Spinal cord (tissue), 10 donors: ENCODE measurements at places on chromosomes 6 and 20.
A peak's percentile ranks its signal among the peaks of the same experiment; 100 is the strongest.

DNA sequence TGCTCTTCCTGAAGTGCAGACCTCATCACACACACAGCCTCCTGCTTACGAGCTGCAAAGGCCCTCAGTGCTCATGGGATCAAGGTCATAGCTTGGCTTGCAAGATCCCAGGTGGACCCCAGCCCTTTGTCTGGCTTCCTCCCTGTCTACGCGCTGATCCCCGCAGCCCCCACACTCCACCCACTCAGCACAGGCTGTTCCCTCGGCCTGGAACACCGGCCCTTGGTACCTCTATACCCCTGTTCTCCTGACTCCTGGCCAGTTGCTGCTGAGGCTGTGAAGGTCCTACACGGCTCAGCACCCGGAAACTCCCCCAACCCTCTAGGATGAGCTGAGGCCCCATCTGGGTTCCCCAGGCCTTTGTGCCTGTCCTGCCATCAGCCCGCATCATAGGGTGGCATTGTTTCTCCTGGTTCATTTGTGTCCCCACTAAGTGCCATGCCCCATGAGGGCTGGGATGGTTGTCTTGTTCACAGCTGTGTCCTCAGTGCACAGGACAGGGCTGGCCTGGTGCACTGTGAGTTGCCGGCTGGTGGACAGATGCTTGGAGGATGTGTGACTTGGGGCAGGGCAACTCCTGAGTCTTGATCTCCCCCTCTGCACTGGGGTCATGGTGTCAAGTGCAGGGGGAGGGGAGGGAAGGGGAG, 57.0 kb downstream of the ADNP start:
- no peak overlapping the region for H3K4me3 ChIP-seq
- H3K27ac ChIP-seq, result no peak overlapping the region
- no peaks in the 10 kb centered on the region for H3K27me3 ChIP-seq
- peaks cover 25% of the 10 kb centered on the region for H3K36me3 ChIP-seq
- no peak for DNase-seq

GRCh38 chr6:112223070-112223861, 31.1 kb downstream of the LAMA4 start:
- H3K36me3 ChIP-seq, result no peaks in the 10 kb centered on the region
- H3K4me3 ChIP-seq, result no peak overlapping the region
- no peak for DNase-seq
- peaks cover 4% of the 10 kb centered on the region for H3K4me1 ChIP-seq
- peak overlapping the region; percentile 62 for H3K27ac ChIP-seq

GRCh38 chr6:90118069-90118468, 178.6 kb downstream of the BACH2 start:
- no peaks in the 10 kb centered on the region for H3K27me3 ChIP-seq
- H3K4me3 ChIP-seq, result no peak overlapping the region
- H3K4me1 ChIP-seq, result no peaks in the 10 kb centered on the region
- no peak overlapping the region for H3K27ac ChIP-seq

DNA sequence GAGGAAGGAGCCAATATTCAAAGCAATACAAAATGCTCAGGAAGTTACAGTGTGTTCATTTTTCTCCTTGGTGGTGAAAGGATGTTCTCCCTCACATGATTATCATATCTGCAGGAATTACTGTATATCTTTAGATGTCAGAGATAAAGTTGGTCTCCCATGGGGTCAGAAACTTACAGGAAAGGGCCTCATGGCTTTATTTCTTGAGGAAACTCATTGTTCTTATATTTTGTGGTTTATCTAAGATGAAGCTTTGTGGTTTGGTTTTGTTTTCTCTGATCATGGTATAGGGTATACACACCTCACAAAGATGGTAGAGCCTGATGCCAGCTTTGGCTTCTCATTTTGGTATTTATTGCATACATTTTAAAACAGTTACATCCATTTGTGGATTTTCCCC, 100.5 kb upstream of the STXBP5 start:
- H3K27me3 ChIP-seq, result no peaks in the 10 kb centered on the region
- no peaks in the 10 kb centered on the region for H3K4me1 ChIP-seq
- H3K27ac ChIP-seq, result no peak overlapping the region
- no peak overlapping the region for H3K4me3 ChIP-seq

DNA sequence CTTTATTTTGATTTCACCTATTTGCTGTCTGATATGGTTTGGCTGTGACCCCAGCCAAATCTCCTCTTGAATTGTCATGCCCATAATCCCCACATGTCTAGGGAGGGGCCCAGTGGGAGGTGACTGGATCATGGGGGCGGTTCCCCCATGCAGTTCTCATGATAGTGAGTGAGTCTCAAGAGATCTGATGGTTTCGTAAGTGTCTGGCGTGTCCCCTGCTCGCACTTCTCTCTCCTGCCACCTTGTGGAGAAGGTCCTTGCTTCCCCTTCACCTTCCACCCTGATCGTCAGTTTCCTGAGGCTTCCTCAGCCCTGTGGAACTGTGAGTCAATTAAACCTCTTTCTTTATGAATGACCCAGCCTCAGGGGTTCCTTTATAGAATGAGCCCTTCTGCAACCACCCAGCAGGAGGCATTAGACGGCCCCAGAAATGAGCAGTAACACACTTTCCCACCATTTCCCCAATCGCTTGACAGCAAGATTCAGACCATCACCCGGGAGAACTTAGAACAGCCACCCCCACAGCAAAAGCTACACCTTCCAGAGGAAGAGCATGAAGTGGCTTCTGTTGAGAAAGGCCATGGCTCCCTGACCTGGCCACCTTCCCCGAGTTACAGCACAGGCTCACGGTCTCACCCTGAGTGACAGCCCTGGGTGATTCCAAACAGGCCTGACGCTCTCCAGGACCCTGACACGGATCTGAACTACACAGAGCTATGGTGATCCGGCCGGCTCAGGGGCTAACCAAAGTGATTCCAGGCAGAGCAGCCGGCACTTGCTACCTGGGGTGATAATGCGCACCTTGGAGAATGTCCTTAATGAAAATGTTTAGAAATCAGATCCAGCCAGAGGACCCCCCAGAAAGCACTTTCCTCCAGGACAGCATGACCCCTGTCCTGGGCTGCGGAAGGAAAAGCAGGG, 131.2 kb upstream of the CDH4 start:
- H3K36me3 ChIP-seq, result no peaks in the 10 kb centered on the region
- no peaks in the 10 kb centered on the region for H3K27me3 ChIP-seq
- DNase-seq, result no peak
- H3K4me3 ChIP-seq, result no peak overlapping the region
- H3K27ac ChIP-seq, result no peak overlapping the region

- H3K4me3 ChIP-seq, result no peak overlapping the region
- no peaks in the 10 kb centered on the region for H3K36me3 ChIP-seq
- no peak for DNase-seq
- H3K27me3 ChIP-seq, result no peaks in the 10 kb centered on the region
- H3K4me1 ChIP-seq, result no peaks in the 10 kb centered on the region
These were observed 325.0 kb upstream of the AGPAT4 start for GRCh38 chr6:161598896-161599295.

- peaks cover 13% of the 10 kb centered on the region for H3K4me1 ChIP-seq
- no peaks in the 10 kb centered on the region for H3K27me3 ChIP-seq
- peak; percentile 54 for DNase-seq
- no peak overlapping the region for H3K4me3 ChIP-seq
These were observed 107.2 kb downstream of the CHD6 start for GRCh38 chr20:41510847-41511450.

DNA sequence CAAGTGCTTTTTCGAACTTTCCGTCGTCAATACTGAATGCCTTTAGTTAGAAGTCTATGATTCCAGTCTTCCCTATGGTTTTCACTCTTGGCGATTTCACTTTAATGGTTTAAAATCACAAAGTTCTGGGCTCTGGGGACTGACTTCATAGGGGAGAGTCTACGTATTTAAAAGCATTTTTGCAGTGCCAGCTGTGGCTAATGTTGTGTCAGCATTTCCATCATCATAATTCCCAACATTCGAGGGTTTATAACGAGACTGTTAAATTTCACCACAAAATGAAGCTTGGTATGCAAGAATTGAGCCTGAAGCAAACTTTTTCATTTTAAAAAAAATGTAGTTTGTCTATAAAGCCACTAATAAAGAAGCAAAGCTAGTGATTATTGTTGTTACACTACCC, 242.7 kb downstream of the SOX4 start:
- H3K36me3 ChIP-seq, result no peaks in the 10 kb centered on the region
- no peak overlapping the region for H3K27ac ChIP-seq
- no peak for DNase-seq
- H3K4me3 ChIP-seq, result no peak overlapping the region
- H3K27me3 ChIP-seq, result no peaks in the 10 kb centered on the region

- H3K4me1 ChIP-seq, result peaks cover 8% of the 10 kb centered on the region
- H3K27me3 ChIP-seq, result no peaks in the 10 kb centered on the region
- H3K27ac ChIP-seq, result no peak within 1 kb of the TSS
- H3K36me3 ChIP-seq, result no peaks in the 10 kb centered on the region
- DNase-seq, result no peak
These were observed at the start of gene BPIFB2 for GRCh38 chr20:33007376-33008335. Gene BPIFB2 (plus strand): TSS chr20:33007704. CDS start chr20:33008575, 871 bp downstream.

GRCh38 chr6:131730264-131730663, 19.4 kb upstream of the CTAGE9 start:
- H3K4me1 ChIP-seq, result no peaks in the 10 kb centered on the region
- H3K27ac ChIP-seq, result no peak overlapping the region
- DNase-seq, result no peak
- H3K27me3 ChIP-seq, result no peaks in the 10 kb centered on the region
- H3K36me3 ChIP-seq, result no peaks in the 10 kb centered on the region

GRCh38 chr6:24524805-24525204, 30.0 kb downstream of the ALDH5A1 start:
- H3K27me3 ChIP-seq, result no peaks in the 10 kb centered on the region
- H3K4me1 ChIP-seq, result peaks cover 3% of the 10 kb centered on the region
- no peak overlapping the region for H3K4me3 ChIP-seq
- H3K36me3 ChIP-seq, result peaks cover 13% of the 10 kb centered on the region

- peaks cover 15% of the 10 kb centered on the region for H3K4me1 ChIP-seq
- peaks cover 4% of the 10 kb centered on the region for H3K27me3 ChIP-seq
- DNase-seq, result no peak
- no peak overlapping the region for H3K27ac ChIP-seq
These were observed 93.3 kb upstream of the SIRPA start for GRCh38 chr20:1801929-1802306.

DNA sequence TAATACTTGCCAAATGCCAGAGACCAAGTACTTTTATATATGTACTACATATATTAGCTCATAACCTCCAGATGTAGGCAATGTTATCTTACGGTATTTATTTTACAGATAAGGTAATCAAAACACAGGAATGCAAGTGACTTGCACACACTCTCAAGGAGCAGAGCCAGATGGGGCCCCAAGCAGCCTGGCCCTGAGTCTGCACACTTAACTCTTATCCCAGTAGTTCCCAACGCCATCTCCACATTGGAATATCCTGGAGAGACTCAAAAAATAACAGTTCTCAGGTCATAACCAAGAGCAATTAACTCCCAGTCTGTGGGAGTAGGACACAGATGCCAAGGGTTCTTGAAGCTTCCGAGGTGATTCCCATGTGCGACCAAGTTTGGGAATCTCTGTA, 398.7 kb downstream of the PHF3 start:
- no peak for DNase-seq
- no peaks in the 10 kb centered on the region for H3K36me3 ChIP-seq
- no peak overlapping the region for H3K4me3 ChIP-seq
- no peaks in the 10 kb centered on the region for H3K27me3 ChIP-seq
- H3K4me1 ChIP-seq, result no peaks in the 10 kb centered on the region
- no peak overlapping the region for H3K27ac ChIP-seq

DNA sequence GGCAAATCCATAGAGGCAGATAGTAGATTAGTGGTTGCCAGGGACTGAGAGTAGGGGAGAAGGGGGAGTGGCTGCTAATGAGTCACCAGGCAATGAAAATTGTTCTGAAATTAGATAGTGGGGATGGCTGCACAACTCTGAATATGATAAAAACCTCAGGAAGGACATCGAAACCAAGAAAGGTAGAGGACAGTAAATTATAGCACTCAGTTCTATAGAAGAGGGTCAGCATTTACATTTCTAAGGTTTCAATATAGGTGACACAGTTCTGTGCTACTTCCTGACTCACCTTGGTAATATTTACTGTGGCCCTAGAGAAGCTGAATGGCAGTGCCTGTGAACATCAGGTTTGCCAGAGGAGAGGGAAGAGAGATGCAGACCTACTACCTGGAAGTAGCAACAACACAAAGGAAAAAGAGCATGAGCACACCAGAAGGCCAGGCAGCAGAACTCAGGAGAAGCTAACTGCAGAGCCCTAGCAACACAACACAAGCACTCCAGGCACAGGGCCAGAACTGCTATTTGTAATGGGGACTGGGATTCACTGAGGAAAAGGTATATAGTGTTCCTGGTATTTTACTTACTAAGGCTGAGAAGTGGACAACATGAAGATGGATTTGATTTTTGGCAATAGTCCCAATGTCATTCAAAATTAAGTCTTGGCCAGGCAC, 75.9 kb downstream of the PLCG1 start:
- H3K4me1 ChIP-seq, result peaks cover 14% of the 10 kb centered on the region
- DNase-seq, result peak; percentile 79
- H3K36me3 ChIP-seq, result no peaks in the 10 kb centered on the region
- H3K27ac ChIP-seq, result peak overlapping the region; percentile 57

DNA sequence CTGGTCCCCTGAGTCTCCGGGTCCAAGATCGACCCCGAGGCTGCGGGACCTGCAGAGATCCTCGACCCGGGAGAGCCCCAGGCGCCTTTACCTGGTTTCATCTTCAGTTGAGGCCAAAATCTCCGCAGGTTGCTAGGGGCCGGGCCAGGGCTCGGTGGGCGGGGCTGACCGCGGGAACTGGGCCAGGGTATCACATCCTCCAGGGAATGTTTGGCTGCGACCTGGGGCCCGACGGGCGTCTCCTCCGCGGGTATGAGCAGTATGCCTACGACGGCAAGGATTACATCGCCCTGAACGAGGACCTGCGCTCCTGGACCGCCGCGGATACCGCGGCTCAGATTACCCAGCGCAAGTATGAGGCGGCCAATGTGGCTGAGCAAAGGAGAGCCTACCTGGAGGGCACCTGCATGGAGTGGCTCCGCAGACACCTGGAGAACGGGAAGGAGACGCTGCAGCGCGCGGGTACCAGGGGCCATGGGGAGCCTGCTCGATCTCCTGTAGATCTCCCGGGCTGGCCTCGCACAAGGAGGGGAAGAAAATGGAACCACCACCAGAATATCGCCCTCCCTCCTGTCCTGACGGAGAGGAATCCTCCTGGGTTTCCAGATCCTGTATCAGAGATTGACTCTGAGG, 53.8 kb upstream of the POLR1H start:
- no peak overlapping the region for H3K27ac ChIP-seq
- H3K36me3 ChIP-seq, result no peaks in the 10 kb centered on the region
- no peak for DNase-seq
- peaks cover 38% of the 10 kb centered on the region for H3K27me3 ChIP-seq
- H3K4me3 ChIP-seq, result peak overlapping the region; percentile 26

DNA sequence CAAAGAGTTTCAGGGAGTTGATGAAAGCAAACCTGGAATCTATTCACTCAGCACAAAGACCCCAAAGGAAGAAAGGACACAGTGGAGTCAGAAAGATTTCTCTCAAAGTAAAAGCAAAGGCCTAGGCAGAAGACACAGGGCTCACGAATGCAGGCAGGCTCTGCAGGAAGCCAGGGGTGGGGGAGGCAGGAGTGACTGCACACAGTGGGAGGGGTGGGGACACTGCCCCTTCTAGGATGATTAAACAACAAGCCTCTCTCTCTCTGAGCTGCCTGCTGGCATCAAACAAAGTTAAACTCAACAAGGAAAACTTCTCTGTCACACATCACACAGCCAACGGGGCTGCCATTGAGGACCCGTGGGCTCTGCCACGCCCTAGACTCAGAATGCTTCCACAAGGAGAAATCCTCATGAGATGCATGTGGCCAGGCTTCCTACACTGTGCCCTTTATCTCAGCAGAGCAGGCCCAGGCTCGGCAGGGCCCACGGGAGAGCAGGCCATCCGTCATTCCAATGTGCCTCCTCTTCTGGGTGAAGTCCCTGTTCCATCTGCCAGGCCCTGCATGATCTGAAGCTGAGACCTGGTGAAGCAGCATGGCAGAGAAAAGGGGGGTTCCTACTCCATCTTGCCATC, 70.1 kb downstream of the RAMACL start:
- peaks cover 5% of the 10 kb centered on the region for H3K4me1 ChIP-seq
- no peak overlapping the region for H3K4me3 ChIP-seq
- peaks cover 15% of the 10 kb centered on the region for H3K36me3 ChIP-seq
- H3K27ac ChIP-seq, result no peak overlapping the region
